HCT116 (cell line): ENCODE measurements at places on chromosomes 3 and 15.

DNA sequence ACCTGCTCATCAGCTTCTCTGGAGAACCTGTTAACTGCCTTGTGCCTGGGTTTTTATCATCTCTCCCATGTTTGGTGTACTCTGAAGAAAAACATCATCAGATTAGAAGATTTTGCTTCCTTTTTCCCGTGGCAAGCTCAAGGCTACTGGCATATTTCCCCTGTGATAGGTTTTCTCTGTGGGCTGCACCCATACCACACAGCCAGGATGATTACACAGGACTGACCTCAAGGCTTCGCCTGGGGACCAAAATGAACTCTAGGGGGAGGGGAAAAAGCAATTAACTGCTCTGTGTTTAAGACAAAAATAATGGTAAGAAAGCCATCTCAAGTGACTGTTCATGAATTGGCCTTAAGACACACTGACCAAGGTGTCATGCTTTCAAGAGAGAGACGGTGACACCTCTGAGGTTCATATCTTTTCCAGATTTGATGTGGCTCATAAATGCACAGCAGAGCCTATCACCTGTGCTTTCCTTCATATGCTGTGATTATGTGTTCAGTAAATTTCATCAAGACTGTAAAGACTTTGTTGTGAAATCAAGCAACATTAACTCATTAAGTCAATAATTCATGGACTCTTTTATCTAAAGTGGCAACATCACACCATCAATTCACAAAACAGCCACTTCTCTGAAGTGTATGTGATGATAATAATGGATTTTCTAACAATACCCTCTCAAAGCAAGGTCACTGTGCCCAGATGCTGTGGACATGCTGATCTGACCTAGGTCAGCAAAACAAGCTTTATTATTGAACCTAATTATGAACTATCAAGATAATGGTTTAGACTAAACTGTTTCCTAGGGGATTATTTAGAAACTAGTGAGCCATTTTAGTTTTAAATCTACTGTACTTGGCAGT lies 427.9 kb downstream of the WDR72 start:
- no peak for DNase-seq

- DNase-seq: no peak
Measured at GRCh38 chr3:175980486-175981090, 1121.5 kb downstream of the NAALADL2 start.

DNA sequence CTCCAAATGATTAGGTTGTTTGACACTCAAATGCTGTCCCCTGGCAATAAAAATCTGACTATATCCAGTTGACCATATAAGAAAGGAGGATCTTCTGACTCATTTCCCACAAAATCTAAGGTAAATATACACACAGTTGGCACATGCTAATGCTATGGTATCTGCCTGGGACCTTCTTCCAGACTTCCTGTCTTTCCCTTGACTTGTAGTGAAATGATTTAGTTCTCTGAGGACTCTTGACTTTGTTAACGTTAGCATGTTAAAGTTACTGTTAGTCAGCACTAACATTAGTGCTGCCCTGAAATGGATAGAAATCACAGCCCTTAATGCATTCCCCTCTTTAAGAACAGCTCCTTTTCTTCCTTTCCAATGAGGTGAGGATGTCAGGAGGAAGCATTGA lies 124.3 kb upstream of the LSAMP start:
- DNase-seq: no peak

DNA sequence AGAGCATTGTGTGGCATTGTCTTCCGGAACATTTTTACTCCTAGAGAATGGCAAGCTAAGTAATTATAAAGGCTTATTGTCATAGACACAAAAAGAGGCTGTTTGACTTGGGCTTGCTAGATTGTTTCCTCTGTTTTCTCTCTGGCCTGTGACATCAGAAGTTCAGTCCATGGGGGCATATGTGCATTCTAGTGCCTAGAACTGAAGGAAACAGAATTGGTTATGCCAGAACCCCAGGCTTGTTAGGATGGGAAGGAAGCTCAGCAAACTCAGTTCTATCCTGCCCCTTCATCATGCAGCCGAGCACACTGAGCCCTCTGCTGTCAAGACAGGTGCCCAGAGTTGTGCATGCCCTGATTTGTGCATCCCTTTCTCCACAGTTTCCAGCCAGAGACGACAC lies 131.3 kb downstream of the PDE8A start:
- no peak for DNase-seq

DNA sequence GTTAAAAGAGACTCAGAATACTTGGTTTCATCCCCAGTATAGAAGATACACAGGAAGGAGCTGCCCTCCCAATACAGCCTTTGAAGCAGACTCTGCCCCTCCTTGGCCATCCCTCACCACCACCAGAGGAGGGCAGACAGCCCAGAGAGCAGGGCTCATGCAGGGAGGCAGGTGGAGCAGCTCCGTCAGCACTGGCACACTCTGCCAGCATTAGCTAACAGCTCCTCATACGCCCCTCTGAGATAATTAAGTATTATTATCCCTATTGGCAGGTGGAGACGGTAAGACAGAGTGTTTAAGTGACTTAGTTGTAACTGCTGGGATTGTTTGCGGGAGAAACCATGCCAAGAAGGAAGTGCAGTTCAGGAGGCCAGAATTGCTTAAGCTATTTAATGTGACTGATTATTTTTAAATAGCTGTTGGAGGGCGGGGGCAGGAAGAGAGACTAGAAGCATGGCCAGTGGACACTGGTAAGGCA lies 434.0 kb downstream of the EPHB1 start:
- DNase-seq: no peak

GRCh38 chr15:68298336-68298735 lies 20.8 kb downstream of the FEM1B start:
- no peak for DNase-seq

- no peak for DNase-seq
Measured at GRCh38 chr3:154729741-154730140, 299.8 kb upstream of the GPR149 start.

DNA sequence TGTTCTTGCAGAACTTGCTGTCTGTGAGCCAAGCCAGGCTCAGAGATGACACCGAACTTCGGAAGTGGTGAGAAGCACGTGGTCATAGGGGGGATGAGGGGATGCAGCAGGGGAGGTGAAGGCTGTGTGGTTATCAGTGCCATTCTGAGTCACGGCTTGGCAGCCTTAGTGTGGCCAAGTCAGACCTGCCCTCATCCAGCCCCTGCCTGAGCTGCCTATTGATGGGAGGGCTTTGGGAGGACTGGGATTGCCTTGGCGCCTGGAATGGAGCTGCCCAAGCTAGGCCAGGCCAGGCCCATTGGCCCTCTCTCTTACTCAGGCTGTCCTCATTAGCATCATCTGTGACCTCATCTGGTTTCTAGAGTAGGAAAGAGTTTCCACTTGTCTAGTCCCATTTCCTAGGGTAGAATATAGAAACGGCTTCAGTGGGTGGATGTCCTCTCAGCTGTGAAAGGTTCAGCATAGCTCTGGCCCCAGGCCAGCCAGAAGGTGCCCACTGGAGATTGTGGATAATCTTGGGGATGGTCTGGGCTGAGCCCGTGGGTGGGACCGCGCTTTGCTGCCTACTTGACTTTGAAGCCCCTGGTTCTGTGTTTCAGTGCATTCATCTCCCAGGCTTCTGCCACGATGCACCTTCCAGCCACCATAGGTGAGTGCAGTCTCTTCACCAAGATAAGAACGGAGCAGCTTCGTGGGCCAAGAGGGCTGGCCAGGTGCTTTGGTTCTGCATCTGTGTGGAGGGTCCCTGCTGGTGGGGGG lies 7.2 kb downstream of the FAH start:
- no peak for DNase-seq

DNA sequence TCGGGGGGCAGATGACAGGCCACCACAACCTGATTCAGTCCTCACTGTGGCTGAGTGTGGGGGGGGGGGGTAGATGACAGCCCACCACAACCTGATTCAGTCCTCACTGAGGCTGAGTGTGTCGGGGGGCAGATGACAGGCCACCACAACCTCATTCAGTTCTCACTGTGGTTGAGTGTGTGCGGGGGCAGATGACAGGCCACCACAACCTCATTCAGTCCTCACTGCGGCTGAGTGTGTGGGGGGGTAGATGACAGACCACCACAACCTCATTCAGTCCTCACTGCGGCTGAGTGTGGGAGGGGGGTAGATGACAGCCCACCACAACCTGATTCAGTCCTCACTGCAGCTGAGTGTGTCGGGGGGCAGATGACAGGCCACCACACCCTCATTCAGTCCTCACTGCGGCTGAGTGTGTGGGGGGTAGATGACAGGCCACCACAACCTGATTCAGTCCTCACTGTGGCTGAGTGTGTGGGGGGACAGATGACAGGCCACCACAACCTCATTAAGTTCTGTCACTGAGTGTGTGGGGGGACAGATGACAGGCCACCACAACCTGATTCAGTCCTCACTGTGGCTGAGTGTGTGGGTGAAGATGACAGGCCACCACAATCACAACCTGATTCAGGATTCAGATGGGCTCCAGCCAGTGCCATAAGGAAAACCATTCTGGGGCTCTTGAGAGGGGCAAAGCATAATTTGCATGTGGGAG lies 16.9 kb downstream of the ZNF717 start:
- no peak for DNase-seq

- DNase-seq: no peak
Measured at GRCh38 chr15:51060030-51060673, 34.6 kb downstream of the TNFAIP8L3 start.

GRCh38 chr15:97525809-97526208 lies 434.7 kb upstream of the ARRDC4 start:
- DNase-seq: no peak

GRCh38 chr15:40006646-40007045 lies 32.3 kb downstream of the SRP14 start:
- no peak for DNase-seq
